ENCODE measurements at places on chromosomes 13 and 19.

GRCh38 chr13:48068952-48069351 is 26.0 kb downstream of the MED4 start:
- no peaks in the 10 kb centered on the region for H3K27me3 ChIP-seq
- DNase-seq: no peak
- H3K4me3 ChIP-seq: no peak overlapping the region
- H3K4me1 ChIP-seq: no peaks in the 10 kb centered on the region

DNA sequence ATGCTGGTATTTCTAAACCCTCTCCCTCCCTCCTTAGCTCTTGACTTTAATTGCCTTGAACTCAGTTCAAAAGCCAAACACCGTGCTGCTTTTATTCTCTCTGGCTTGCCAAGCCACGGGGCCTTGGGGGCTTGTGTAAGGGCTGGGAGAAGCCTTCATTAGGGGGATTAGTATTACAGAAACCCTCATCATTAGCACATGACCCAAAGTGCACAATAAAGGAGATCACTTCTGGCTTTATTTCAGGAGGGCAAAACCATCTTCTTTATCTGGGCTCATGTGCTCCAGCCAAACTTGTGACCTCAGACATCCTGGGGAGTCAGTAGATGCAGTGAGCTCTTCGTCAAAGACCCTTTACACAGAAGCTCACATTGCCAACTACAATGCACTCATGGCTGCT is at the start of gene DCT:
TSS of gene DCT (minus strand) at position 67 of the 400 bp plus-strand sequence. CDS start 427 bp downstream, outside the sequence.
- H3K27ac ChIP-seq: no peak within 1 kb of the TSS
- H3K27me3 ChIP-seq: no peaks in the 10 kb centered on the region
- H3K36me3 ChIP-seq: no peaks in the 10 kb centered on the region
- no peak for DNase-seq

GRCh38 chr19:52248241-52248640 is 21.1 kb upstream of the ZNF766 start:
- DNase-seq: no peak
- H3K27ac ChIP-seq: no peak overlapping the region
- H3K4me3 ChIP-seq: no peak overlapping the region
- H3K4me1 ChIP-seq: no peaks in the 10 kb centered on the region

GRCh38 chr19:50457300-50457699 is 19.0 kb upstream of the EMC10 start:
- no peaks in the 10 kb centered on the region for H3K36me3 ChIP-seq
- no peaks in the 10 kb centered on the region for H3K4me1 ChIP-seq
- no peak overlapping the region for H3K27ac ChIP-seq
- no peak for DNase-seq

GRCh38 chr13:74046431-74046830 is 87.8 kb downstream of the KLF12 start:
- no peak for DNase-seq
- no peaks in the 10 kb centered on the region for H3K27me3 ChIP-seq
- H3K4me1 ChIP-seq: peaks cover 5% of the 10 kb centered on the region
- H3K27ac ChIP-seq: no peak overlapping the region
- H3K4me3 ChIP-seq: no peak overlapping the region
- H3K36me3 ChIP-seq: no peaks in the 10 kb centered on the region

GRCh38 chr13:51715613-51716012 is 88.3 kb downstream of the DHRS12 start:
- no peaks in the 10 kb centered on the region for H3K36me3 ChIP-seq
- H3K4me3 ChIP-seq: no peak overlapping the region
- peaks cover 1% of the 10 kb centered on the region for H3K4me1 ChIP-seq
- no peaks in the 10 kb centered on the region for H3K27me3 ChIP-seq
- DNase-seq: no peak

DNA sequence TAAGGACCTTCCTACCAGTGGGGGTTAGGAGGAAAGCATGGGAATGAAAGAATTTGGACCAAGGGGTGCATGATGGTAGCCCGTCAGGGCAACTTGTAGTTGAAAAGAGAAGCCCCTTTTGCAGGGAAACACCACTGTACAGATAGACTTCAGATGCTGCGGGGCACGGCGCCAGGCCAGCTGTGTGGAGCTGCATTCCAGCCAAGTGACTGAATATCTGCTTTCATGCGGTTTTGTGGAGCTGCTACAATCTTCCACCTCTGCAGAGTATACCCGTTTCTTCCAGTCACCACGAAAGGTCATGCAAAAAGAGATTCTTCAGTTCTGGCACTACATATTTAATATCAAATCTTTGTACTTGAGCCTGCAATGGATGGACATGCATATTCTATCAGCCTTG is 104.7 kb downstream of the RGCC start:
- H3K36me3 ChIP-seq: no peaks in the 10 kb centered on the region
- no peak overlapping the region for H3K27ac ChIP-seq
- H3K4me3 ChIP-seq: no peak overlapping the region

- H3K27ac ChIP-seq: no peak overlapping the region
- no peak overlapping the region for H3K4me3 ChIP-seq
- H3K4me1 ChIP-seq: peaks cover 35% of the 10 kb centered on the region
- no peak for DNase-seq
Observed at GRCh38 chr19:35253316-35254286, 4.8 kb downstream of the LSR start.

DNA sequence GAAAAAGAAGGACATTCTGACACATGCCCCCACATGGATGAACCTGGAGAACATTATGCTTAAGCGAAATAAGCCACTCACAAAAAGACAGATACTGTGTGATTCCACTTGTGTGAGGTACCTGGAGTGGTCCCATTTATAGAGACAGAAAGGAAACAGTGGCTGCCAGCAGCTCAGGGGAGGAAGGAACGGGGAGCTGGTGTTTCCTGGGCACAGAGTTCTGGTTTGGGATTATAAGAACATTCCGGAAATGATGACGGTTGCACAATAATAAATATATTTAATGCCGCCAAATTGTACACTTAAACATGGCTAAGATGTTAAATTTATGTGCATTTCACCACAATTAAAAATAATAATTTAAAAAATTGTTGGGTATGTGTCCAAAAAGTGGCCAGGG is 33.0 kb downstream of the SERP2 start:
- no peaks in the 10 kb centered on the region for H3K27me3 ChIP-seq
- DNase-seq: no peak
- H3K4me3 ChIP-seq: no peak overlapping the region
- H3K4me1 ChIP-seq: peaks cover 2% of the 10 kb centered on the region

- no peaks in the 10 kb centered on the region for H3K4me1 ChIP-seq
- peaks cover 9% of the 10 kb centered on the region for H3K36me3 ChIP-seq
- DNase-seq: no peak
- no peaks in the 10 kb centered on the region for H3K27me3 ChIP-seq
- no peak overlapping the region for H3K4me3 ChIP-seq
- H3K27ac ChIP-seq: no peak overlapping the region
Observed at GRCh38 chr19:1136201-1136600, 32.4 kb downstream of the GPX4 start.

DNA sequence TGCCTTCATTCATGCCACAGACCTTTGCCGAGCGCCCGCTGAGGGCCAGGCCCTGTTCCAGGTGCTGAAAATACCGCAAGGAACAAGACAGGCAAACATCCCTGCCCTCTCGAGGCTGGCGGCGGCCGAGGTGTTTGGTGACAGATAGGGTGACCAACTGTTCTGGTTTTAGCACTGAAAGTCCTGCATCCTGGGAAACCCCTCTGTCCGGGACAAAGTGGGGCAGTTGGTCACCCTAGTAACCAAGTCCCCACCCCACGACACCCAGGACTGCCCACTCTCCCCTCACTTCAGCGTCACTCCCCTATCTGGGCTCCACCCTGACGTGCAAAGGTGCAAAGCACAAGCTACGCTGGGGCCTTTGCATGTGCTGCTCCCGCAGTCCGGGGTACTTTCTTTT is 17.3 kb downstream of the ZBTB7A start:
- no peak overlapping the region for H3K27ac ChIP-seq
- H3K36me3 ChIP-seq: peaks cover 28% of the 10 kb centered on the region
- peaks cover 34% of the 10 kb centered on the region for H3K4me1 ChIP-seq
- H3K27me3 ChIP-seq: no peaks in the 10 kb centered on the region
- no peak for DNase-seq

DNA sequence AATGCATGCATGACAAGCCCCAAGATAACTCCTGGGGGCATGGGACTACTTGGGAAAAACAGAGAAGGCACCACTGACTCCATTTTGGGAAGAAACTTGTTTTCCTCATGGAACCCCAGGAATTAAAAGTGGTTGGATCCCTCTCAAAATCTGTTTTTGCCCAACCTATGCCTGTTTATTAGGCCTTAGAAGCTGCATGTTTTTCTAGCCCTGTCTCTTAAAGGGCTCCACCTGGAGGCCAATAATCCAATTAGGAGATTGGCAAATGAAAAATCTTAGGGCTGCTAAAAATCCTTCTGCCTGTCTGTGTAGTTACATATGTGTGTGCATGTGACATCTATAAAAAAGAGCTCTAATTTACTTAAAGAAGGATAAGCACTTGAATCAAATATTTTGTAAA is 26.9 kb downstream of the MED4 start:
- peaks cover 40% of the 10 kb centered on the region for H3K36me3 ChIP-seq
- H3K27ac ChIP-seq: no peak overlapping the region
- H3K27me3 ChIP-seq: no peaks in the 10 kb centered on the region
- no peak for DNase-seq

GRCh38 chr13:80550971-80551441 is 210.1 kb upstream of the SPRY2 start:
- no peaks in the 10 kb centered on the region for H3K27me3 ChIP-seq
- H3K4me1 ChIP-seq: peaks cover 2% of the 10 kb centered on the region
- no peak overlapping the region for H3K4me3 ChIP-seq
- no peak for DNase-seq
- H3K27ac ChIP-seq: no peak overlapping the region
